IMR-90 (cell line): ENCODE measurements at places on chromosomes 11 and 22. TPM values are rescaled to one million over a fixed set of nuclear protein-coding genes. Genes with fewer than 3 reads are reported as not detected.

DNA sequence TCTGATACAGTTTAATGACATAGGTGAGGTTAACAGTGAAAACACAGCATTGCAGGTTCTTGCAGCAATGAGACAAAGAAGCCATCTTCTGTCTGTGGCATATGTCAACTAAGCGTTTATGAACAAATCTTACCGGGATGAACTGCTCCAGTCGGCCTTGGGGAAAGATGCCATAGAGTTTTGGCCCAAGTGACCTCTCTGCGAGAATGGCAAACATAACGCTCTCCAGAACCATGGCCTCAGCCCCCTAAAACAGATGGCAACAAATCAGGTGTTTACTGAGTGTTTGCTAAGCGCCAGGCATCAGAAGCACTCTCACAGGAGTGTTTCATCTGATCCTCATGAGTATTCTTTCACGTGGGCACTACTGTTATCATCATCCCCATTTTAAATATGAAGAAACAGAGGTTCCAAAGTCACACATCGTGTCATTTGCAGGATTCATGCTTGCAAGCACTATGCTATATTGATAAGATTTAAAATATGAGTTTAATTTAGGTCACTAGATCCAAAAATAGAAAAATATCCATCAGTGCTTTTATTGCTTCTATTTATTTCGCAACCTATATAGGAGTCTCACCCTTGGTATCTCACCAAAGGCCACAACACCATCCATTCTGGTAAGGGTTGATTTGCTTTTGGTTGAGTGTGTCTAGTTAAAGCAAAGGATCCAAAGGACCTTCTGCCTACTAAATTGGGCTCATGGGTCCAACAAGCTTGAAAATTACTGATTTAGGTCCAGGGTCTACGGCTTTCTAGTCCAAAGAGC, 35.9 kb downstream of the TCIRG1 start:
- no peak for DNase-seq

GRCh38 chr22:27397954-27398342, 403.6 kb downstream of the MN1 start:
- DNase-seq, result peak; percentile 50

DNA sequence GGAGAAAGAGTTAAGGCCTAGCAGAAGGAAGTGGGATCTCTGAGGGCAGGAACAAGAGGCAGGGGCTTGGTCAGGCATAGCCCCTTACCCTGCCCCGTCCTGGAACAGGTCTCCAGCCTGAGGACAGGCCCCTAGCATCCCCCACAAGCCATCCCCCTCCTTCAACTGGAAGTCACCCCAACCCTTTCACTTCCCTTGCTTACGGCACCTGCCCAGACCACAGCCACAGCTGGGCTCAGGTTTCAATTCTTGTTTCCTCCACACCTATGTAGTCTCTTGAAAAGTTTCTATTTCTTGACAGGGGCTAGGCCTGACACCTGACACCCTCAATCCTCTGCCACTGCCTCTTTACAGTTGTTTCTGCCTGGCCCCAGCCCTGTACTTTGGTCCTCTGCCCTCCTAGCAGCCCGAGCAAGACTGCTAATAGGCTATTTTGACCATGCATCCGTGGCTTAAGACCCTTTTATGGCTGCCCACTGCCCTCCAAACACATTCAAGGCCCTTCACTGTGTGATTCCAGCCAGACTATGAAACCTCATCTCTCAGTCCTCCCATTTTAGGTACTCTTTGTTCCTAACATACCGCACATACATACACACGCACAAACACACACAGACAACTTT, 10.9 kb upstream of the FCHSD2 start:
- no peak for DNase-seq

DNA sequence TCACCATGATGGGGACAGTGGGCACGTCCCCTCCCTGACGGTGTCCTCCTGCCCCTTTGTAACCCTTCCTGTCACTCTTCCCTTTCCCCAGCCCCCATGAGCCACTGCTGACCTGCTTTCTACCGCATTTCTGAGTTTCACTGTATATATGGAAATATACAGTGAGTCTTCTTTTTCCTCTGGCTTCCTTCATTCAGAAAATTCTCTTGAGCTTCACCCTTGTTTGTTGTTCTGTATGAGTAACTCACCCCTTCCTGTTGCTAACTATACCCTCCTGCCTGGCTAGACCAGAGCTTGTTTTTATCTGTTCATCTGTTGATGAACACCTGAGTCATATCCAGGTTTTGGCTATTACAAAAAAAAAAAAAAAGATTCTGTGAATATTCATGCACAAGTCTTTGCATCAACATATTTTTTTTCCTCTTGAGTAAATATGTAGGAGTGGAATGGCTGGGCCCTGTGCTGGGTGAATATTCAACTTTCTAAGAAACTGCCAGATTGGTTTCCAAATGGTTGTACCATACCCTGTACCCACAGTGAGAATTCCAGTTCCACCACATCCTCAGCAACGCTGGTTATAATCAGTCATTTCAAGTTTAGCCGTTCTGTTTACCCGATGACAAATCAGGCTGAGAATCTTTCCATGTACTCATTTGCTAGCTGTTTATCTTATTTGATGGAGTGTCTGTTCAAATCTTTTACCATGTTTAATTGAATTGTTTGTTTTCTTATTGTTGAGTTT, 62.0 kb downstream of the IGF2 start:
- peak; percentile 65 for DNase-seq

- DNase-seq, result no peak
Measured at GRCh38 chr22:42289671-42290541, 19.5 kb upstream of the TCF20 start.

- DNase-seq, result no peak
Measured at GRCh38 chr22:28120691-28121592, 201.9 kb upstream of the PITPNB start.

DNA sequence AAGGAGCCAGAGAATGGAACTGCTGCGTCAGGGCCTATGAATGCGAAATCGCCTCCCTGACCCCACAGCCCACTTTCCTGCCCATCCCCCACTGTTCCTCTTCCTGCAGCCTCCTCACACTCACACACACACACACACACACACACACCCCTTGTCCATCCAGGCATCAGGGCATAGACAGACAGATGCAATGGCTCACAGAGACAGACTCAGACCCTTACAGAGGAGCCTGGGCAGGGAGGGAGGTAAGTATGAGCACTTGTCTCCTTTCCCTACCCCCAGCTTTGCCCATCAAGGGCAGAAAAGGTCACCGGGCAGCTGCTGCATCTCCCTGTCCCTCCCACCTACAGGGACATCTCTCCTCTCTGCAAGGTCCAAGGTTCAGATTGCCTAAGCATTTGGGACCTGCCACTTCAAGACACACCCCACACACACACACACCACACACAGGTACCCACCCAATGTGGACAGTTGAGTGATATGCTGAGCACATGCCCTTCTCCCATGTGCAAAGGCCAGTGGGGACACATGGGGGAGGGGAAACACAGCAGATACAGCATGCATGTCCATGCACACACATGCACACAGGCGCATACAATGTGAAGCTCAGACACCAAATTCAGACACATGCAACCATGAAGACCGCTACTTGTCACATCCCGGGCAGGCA, 2.0 kb upstream of the NRXN2 start:
- DNase-seq, result no peak

DNA sequence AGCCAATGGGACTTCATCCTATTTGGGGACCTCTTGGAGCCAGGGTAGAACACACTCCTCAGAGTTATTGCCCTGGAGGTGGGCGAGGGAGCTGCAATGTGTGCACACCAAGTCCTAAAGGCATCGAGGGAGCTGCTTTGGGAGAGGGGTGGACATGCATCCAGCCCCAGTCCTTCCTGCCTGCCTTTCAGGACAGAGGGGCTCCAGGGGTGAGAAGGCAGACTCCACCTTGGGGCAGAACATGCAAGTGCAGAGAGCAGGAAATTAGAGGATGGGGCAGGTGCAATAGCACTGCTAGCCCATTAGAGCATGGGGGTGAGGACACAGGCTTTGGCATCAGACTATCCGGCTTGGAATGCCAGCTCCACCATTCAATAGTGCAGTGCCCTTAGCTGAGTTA, 288.5 kb downstream of the OPCML start:
- DNase-seq, result no peak

DNA sequence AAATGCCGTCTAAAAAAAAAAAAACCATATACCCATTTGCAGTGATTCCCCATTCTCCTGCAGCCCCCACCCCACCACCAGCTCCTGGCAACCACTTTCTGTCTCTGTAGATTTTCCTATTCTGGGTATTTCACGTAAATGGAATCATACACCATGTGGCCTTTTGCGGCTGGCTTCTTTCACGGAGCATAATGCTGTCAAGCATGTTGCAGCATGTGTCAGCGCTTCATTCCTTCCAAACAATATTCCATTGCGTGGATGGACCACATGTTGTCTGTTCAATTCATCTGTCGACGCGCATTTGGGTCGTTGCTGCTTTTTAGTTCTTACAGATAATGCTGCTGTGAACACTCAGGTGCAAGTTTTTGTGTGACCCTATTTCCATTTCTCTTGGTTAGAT, 14.8 kb upstream of the EMID1 start:
- no peak for DNase-seq

DNA sequence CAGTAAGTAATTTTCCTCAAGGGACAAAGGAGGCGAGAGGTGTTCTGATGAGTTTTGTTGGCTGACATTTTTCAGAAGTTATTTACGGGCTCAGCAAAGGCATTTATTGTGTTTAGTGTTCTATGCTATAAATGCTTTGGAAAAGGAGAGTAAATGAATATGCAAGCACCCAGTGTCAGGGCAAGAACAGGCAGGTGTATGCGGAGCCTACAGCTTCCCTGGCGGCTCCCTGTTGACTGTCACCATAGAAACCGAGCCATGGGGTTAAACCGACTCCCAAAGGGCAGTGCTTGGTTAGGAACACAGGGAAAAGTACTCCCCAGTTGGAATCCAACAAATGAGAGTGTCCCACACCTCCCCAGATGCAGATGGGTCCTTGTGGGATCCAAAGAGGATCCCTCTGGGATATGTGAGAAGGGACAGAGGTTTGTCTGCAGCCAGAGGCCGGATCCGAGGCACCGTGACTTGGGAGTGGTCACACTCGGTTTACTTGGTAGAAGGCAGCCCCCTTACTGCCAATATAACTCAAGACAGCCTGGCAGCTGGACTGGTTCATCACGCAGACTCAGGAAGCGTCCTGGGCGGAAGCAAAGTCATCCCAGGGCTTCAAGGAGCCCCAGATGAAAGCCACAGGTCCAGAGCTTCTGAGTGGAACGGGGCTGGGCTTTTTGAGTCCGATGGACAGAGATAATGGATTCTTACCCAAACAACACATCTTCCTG, 329.7 kb downstream of the CTTN start:
- no peak for DNase-seq

- no peak for DNase-seq
Measured at GRCh38 chr11:62567018-62567633, 6.6 kb downstream of the EEF1G start.

DNA sequence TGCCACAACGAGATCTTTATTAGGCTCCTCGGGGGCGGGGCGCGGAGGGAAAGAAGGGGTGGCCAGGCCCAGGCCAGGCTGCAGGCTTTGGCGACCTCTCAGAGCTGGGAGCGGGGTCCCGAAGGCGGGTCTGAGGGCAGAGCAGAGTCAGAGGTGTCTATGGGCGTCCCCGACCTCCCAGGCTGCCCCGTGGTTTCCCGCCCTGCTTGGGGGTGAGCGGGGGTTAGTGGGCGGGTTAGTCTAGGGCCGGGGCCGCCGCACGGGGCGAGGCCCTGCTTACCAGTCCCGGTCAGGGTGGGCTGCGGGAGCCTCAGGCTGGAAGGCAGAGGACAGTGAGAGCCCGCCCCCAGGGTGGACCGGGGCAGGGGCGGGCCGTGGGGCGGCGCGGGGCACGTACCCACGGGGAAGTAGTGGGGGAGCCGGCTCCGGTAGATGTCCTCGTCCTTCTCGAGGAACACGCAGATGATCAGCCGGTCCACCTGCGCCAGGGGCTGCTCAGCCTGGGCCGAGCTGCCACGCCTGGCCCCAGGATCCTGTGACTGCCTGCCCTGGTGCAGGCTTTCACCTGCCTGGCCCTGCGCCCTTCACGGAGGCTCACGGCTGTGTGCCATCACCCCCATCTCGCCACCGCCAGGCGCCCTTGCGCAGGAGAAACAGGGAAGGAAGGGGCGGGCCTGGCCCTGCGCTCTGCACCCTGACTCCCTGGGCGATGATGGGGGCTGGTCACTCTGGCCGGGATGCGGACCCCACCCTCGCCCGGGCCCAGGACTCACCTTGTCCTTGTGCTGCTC, 12.5 kb downstream of the OTUB1 start:
- DNase-seq, result no peak

DNA sequence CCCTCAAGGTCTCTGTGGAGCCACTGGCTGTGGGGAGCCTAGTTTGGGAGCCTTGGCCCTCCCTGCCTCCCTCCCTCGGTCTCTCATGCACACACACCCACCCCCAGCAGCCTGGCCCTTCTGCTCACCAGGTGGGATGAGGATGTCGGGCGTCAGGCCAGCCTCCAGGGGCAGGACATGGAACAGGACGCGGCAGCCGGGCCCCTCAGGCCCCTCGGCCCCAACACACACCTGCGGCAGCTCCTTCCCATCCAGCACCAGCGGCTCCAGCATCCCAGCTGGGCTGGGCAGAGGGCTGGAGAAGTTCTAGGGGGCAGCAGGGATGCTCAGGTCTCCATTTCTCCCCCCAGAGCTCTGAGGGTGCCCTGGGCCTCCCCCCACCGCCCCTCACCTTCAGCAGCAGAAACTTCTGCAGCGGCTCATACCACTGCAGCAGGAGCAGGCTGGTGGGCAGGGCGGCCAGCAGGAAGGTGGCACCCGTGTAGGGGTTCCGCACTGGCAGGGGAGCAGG, 11.2 kb downstream of the MAP4K2 start:
- no peak for DNase-seq

- peak; percentile 52 for DNase-seq
Measured at GRCh38 chr11:118911113-118911879, 14.4 kb downstream of the BCL9L start.

DNA sequence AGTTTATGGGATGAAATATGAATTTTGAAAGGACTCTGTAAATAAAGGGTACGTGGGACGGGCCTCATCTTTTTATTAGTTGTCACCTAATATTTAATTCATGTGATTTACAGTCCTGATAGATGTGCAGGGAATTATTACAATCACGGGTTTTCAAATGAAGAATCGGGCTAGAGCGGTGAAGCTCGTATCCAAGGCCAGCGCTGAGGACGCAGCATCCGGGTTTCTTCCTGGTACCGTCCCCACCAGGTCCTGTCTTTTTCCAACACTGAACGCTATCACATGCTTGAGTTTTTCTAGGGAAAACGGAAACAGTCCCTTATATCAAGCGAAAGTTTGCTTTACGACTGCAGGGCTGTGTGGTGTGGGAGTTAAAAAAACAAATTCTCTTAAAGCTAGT, 787 bp downstream of the SMDT1 start:
- peak; percentile 53 for DNase-seq

The INS gene
- not detected in 2 replicates for polyA plus RNA-seq

The CYP2D6 gene
- 0.24 TPM in 2 replicates for polyA plus RNA-seq

The SLCO2B1 gene
- not detected in 2 replicates for polyA plus RNA-seq

The PYGM gene
- 0.21 and 0.46 TPM in 2 replicates for polyA plus RNA-seq

The OR10D3 gene
- polyA plus RNA-seq, result not detected in 2 replicates

The APOA1 gene
- polyA plus RNA-seq, result 0.89 and 0.98 TPM in 2 replicates

The BIRC3 gene
- polyA plus RNA-seq, result 1.3 and 2.2 TPM in 2 replicates

The SNAP29 gene
- 29.5 and 30.0 TPM in 2 replicates for polyA plus RNA-seq
